Stimulated activated CD8-positive, alpha-beta memory T cell treated with anti-CD3 and anti-CD28 coated beads, Interleukin-4, amount 100 ng/mL, for 1 hour (primary cell): ENCODE measurements at places on chromosomes 5 and 9.

GRCh38 chr9:7146582-7146981 is 388.8 kb downstream of the KDM4C start:
- no peak for DNase-seq

DNA sequence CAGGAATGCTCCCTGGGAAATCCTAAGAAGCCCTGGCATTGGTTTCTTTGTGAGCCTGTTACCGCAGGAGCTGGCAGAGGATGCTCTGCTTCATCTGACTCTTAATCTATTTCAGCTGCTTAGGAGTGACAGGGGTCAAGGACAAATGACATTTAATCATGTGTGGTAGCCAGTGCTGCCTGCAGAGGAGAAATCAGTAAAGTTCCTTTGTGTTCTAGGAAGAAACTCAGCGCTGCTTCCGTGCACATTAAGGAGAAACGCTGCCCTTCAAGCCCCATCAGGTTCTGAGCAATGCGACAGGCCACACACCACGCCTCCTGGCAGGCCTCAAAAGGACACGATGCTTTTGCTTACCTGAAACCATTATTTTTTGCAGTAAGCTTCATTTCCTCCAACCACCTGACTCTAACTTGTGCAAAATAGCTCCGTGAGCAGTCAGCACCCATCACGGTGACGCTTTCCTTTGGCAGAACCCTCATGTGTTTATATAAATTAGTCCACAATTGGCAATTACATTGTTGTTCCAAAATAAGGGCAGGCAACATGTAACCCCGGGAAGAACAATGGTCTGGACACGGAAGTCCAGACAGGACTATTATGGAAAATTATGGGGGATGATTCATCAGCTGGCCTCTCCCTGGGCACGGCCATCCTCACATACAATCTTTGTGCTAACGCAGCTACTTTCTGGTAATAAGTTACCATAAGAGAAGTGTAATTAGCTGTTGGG is 387.9 kb upstream of the DAP start:
- DNase-seq: no peak

GRCh38 chr5:76682387-76682786 is 33.5 kb upstream of the F2R start:
- no peak for DNase-seq

- no peak for DNase-seq
Measured at GRCh38 chr9:134685784-134686183, 44.2 kb downstream of the COL5A1 start.

GRCh38 chr9:134181648-134182034 is 17.3 kb upstream of the RNU6ATAC start:
- DNase-seq: no peak

GRCh38 chr9:21611891-21612290 is 129.8 kb upstream of the IFNE start:
- DNase-seq: no peak

GRCh38 chr5:108773330-108773729 is 25.6 kb downstream of the FER start:
- DNase-seq: no peak

DNA sequence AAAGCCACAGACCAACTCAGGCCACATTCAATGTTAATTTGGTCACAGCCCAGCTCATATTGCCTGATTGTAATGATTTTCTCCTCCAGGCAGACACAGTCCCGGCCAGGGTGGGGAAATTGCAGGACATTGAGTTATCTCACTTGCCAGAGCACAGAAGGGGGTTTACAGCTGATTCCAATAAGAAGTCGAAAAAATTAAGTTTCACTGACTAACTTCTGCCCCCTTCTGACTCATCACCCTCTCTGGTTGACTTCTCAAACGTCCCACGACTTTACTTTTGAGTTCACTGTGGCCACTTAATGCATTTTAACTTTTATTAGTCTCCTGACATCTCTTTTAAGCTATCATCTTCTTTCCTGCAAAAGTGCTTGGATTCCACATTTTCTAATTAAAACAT is 321.4 kb upstream of the WWC1 start:
- DNase-seq: no peak

- no peak for DNase-seq
Measured at GRCh38 chr9:86575137-86575536, 220.9 kb upstream of the TUT7 start.

- no peak for DNase-seq
Measured at GRCh38 chr9:14909181-14909580, 1.0 kb downstream of the FREM1 start.

DNA sequence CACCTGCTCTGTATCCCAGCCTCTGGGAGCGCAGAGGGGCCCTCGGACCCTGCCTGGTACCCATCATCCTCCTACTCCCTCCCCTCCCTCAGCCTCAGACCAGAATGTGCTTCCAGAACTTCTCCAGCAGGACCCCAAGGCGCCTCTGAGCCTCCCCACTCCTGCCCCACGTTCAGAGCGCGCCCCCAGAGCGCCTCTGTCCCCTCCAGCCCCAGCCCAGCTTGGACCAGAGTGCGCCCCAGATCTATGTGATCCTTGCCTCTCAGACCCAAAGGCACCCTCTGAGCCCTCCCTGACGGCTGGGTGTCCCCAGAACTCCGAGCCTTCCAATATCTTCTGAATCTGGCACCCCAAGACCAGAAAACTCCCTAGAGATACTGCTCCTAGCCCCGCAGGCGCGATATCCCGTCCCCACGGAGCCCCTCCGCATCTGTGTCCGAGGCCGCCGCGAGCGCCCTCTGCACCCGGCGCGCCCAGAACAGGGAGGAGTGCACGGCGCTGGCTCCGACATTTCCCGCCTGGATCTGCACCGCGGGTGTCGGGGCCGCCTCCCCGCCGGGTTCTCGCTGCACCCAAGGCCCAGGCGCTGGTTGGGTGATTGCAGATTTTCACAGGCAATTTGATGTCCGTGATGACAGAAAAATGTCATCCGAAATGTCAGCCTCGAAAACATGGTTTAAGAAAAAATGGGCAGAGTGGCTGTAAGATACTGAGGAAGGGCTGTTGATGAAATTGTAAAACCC is 522 bp downstream of the BHMT start:
- DNase-seq: no peak

- DNase-seq: no peak
Measured at GRCh38 chr9:16458696-16459420, 411.6 kb downstream of the BNC2 start.

DNA sequence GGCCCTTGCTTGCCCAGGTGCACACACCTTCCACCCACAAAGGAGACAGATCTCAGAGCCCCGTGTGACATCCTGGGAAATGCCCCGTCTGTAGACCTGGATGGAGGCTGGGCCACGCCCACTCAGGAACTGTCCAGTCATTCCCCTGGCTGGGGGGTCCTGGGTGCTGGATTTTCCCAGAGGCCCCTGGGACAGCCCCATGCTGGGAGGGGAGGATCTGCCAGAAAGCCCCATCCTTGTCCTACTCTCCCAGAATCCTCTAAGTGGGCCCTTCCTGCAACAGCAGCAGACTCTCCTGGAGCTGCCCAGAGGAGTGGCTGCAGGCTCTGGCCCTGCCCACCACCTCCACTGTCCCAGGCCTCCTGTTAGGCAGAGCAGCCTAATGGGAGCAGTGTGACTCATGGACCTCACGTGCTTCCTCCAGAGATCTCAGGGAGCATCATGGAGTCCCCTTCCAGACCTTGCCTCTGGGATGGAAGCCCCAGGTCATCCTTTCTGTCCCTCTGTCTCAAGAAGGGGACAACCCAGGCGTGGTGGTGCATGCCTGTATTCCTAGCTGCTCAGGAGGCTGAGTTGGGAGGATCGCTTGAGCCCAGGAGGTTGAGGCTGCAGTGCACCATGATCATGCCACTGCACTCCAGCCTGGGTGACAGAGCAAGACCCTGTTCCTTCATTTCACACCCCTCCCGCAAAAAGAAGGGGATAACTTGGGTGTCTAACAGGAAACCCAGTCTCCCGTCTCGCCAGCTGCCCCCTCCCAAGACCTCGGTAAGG is 51.7 kb downstream of the JADE2 start:
- no peak for DNase-seq

- DNase-seq: no peak
Measured at GRCh38 chr5:36768450-36768849, 108.1 kb upstream of the NIPBL start.

- DNase-seq: no peak
Measured at GRCh38 chr5:133354323-133355185, 257.8 kb downstream of the FSTL4 start.

- DNase-seq: no peak
Measured at GRCh38 chr5:82351754-82352145, 73.6 kb upstream of the RPS23 start.

DNA sequence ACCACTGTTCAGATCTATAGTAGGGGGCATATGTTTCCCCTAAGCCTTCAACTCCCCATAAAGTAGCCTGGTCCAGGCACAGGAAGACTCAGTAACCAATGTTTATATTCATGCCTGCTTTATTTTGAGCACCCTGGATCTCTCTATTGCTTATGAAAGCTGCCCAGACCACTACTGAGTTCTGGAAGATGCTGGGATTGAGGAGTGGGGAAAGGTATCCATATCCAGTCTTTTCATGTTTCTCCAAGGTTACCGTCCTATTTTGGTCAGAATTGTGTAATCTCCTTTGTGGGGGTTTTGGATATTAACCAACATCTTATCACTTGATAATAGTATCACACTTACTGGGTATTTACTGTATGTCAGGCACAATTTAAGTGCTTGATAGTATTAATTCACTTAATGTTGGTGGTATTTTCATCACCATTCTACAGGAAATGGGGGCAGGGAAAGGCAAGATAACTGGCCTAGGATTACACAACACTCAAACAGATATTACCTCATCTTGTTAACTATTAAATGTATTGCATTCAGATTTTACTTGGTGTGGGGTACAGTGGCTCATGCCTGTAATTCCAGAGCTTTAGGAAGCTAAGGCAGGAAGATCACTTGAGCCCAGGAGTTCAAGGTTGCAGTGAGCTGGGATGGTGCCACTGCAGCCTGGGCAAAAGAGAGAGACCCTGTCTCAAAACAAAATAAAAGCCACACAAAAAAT is 36.3 kb downstream of the RUSC2 start:
- DNase-seq: no peak

DNA sequence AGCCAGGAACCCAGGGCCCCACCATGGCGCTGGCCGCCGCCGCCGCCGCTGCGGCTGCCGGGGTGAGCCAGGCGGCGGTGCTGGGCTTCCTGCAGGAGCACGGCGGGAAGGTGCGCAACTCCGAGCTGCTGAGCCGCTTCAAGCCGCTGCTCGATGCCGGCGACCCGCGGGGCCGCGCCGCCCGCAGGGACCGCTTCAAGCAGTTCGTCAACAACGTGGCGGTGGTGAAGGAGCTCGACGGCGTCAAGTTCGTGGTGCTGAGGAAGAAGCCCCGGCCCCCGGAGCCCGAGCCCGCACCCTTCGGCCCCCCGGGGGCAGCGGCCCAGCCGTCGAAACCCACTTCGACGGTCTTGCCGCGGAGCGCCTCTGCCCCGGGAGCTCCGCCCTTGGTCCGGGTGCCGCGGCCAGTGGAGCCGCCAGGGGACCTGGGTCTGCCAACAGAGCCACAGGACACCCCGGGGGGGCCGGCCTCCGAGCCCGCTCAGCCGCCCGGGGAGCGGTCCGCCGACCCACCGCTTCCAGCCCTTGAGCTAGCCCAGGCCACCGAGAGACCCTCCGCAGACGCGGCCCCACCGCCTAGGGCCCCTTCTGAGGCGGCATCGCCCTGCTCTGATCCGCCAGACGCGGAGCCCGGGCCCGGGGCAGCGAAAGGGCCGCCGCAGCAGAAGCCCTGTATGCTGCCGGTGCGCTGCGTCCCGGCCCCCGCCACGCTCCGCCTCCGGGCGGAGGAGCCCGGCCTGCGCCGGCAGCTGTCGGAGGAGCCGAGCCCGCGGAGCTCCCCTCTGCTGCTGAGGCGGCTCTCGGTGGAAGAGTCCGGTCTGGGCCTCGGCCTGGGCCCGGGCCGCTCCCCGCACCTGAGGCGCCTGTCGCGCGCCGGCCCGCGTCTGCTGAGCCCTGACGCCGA is 749 bp downstream of the SOWAHA start:
- DNase-seq: no peak

- no peak for DNase-seq
Measured at GRCh38 chr5:125421006-125421405, 674.6 kb upstream of the ZNF608 start.

DNA sequence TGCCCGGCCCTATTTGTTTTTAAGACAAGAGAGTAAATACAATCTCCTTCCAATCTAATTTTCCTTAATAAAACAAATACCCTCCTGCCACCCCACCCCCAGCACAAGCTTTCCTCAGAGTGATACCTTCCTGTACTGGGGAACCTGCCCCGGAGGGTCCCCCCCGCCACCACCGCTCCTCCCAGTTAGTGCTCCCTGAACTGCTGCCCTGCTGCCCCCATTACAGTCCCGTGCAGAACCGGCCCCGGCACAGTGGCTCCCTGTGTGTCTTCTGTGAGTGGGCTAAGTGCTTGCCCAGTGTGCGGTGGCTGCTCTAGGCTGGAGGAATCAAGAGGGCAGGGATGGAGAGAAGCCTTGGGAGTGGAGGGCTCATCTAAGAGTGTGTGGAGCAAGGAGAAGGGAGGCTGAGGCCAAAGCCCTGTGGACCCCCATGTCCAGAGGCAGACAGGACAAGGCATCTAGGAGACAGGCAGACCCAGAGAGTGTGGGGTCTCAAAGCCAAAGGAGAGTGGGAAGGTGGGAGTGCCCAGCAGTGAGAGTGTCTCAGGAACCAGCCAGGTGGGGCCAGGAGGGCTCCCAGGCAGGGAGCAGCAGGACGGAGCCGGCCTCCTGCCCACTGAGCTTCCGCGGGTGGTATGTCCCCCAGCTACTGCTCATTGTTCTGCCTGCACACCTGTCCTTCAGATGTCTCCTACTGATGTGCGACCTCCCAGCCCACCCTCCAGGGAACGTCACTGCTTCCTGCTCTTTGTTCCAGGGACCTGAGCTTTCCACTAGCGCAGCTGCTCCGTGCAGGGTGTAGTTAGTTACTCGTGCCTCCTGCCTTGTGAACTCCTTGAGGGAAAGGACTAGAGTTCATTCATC is 129.0 kb downstream of the DAB2IP start:
- DNase-seq: no peak

DNA sequence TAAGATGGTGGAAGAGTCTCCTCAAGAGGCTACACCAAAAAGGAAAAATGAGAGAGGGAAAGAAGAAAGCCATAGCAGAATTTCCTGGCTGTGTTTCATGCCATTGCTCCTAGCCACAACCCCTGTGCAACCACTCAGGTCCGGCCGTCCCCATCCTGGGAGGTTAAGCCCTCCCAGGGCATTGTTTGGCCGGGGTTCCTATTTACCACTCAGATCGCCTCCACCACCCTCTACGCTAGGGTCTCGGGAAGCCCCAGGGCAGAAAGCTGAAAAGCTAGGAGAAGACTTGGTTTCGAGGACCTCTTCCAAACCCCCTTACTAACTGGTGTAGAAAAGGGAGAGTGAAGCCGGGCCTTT is 715 bp downstream of the RC3H2 start:
- no peak for DNase-seq

- no peak for DNase-seq
Measured at GRCh38 chr5:39772307-39772706, 347.5 kb upstream of the DAB2 start.

GRCh38 chr5:13591621-13592020 is 352.9 kb downstream of the DNAH5 start:
- DNase-seq: no peak

GRCh38 chr5:119290161-119290569 is 65.7 kb upstream of the TNFAIP8 start:
- DNase-seq: no peak

DNA sequence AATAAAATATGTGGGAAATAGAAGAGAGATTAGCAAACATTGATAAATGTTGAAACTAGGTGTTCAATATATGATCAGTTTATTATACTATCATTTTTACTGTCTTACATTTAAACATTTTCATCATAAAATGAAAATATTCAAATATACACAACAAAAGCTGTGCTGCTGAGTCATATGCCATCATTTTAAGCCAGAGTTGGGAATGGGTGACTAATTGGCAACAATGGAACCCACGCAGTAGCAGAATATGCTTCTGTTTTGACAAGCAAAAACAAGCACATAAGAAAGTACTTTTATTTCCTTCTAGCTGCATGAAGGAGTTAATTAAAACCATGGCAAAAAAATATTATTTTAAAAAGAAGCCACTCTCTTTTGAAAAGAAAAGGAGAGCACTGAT is 340.0 kb upstream of the EDIL3 start:
- no peak for DNase-seq
